ENCODE measurements at places on chromosomes 1 and 21.

DNA sequence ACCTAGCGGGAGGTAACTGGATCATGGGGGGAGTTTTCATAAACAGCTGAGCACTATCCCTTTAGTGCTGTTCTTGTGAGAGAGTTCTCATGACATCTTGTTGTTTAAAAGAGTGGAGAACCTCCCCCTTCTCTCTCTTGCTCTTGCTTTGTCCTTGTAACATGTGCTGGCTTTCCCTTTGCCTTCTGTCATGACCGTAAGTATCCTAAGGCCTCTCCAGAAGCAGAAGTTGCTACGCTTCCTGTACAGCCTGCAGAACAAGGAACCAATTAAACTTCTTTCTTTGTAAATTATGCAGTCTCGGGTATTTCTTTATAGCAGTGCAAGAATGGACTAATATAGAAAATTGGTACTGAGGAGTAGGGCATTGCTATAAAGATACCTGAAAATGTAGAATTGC, 515.6 kb downstream of the NEGR1 start:
- no peak for DNase-seq

- no peak for DNase-seq
Measured at GRCh38 chr1:3034162-3034561, 12.9 kb downstream of the ACTRT2 start.

- no peak for DNase-seq
Measured at GRCh38 chr1:23701996-23702395, 10.4 kb downstream of the RPL11 start.

GRCh38 chr1:150761801-150762200, 3.8 kb downstream of the CTSS start:
- DNase-seq = no peak

GRCh38 chr1:47948126-47948525, 49.1 kb downstream of the TRABD2B start:
- peak; percentile 3 for DNase-seq

GRCh38 chr21:18499761-18500376, 96.3 kb upstream of the TMPRSS15 start:
- DNase-seq = peak; percentile 53

DNA sequence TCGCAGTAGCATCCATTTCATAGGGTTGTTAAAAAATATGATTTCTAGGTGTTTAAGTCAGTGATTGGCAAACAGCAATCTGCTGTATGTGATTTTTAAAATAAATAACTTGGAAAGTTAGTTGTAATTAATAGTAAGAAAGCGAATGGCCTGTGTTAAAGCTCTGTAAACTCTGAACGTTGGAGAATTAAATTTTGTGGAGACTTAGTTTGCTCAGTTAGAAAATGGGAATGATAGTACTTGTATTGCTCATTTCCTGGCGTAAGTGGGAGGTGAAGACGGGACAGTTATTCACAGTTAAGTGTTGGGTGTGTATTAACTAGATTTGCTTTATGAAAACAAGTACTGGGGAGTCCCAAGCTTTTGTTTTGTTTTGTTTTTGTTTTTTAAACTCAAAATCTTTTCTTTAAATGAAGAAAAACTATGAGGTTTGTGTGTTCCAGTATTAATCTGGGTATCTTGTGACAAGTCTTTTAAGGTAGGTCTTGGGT, 995 bp downstream of the CACYBP start:
- DNase-seq = peak; percentile 30

- peak; percentile 93 for DNase-seq
Measured at GRCh38 chr1:23169727-23170335, 1.2 kb upstream of the LUZP1 start.

GRCh38 chr1:7429290-7429689, 341.8 kb upstream of the VAMP3 start:
- DNase-seq = no peak

DNA sequence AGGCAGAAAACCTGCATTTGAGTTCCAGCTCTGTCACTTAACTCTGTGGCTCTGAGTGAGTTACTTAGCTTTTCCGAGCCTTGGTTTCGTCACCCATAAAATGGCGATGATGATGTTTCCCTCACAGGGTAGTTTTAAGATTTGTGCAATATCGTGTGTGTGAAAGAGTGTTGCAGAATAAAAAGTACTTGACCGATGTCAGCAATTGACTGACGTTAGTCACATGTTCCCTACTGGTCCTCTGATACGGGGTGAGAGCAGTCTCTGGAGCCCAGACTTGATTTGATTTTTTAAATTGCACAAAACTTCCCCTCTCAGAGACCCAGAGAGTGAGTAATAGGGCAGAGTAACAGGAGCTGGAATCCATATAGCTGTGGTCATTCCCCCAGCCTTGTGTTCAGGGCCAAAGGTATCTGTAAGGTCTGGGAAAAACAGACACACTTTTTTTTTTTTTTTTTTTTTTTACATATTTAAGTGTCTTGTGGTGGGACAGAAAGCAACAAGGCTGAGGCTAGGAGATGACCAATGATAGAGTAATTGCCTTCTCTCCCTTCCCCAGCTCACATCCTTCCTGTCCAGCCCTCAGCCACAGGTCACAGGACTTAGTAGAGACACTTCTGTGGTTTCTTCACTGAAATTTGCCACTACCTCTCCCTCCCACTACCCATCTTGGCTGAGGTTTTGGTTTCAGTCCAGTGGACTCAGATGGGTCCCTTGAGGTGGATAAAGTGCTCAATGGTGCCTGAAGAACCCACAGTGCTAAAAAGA, 2.0 kb downstream of the FCER1G start:
- peak; percentile 95 for DNase-seq

- DNase-seq = no peak
Measured at GRCh38 chr1:194167956-194168640, 981.7 kb upstream of the B3GALT2 start.

- DNase-seq = peak; percentile 72
Measured at GRCh38 chr1:211323156-211324063, 3.2 kb upstream of the TRAF5 start.

DNA sequence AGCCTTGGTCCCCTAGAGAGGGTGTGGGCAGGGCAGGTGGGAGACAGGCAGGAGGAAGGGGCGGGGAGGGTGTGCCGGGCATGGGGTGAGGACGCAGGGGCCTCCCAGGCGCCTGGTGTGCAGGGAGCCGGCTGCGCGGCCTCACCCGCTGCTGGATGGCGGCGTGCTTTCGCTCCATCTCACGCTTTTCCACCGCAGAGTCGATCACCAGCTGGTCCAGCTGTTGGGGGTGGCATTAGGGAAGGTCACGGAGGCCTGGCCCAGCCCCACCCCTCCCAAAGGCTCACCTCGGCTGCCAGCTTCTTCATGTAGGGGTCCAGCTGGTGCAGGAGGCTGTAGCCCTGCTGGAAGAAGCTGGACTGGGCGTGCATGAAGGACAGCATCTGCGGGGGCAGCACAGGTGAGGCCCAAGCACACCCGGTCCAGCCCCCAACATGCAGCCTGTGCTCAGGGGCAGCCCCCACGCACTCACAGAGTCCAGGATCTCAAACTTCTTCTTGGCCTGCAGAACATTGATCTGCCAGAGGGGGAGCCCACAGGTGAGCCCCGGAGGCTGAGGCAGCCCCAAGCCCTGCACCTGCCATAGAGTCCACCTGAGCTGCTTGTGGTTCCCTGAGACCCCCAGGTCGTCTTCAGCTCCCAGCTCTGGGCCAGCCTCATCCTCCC, 7.9 kb downstream of the ACAP3 start:
- DNase-seq = no peak

- DNase-seq = peak; percentile 66
Measured at GRCh38 chr1:206583707-206584648, 28.3 kb downstream of the EIF2D start.

- no peak for DNase-seq
Measured at GRCh38 chr1:227532019-227532619, 31.2 kb upstream of the ZNF678 start.

- peak; percentile 90 for DNase-seq
Measured at GRCh38 chr21:38853421-38853919, 47.7 kb downstream of the ETS2 start.

- peak; percentile 74 for DNase-seq
Measured at GRCh38 chr1:201408176-201408833, 9.2 kb upstream of the LAD1 start.

- peak; percentile 4 for DNase-seq
Measured at GRCh38 chr1:117886101-117886795, 43.2 kb downstream of the GDAP2 start.

DNA sequence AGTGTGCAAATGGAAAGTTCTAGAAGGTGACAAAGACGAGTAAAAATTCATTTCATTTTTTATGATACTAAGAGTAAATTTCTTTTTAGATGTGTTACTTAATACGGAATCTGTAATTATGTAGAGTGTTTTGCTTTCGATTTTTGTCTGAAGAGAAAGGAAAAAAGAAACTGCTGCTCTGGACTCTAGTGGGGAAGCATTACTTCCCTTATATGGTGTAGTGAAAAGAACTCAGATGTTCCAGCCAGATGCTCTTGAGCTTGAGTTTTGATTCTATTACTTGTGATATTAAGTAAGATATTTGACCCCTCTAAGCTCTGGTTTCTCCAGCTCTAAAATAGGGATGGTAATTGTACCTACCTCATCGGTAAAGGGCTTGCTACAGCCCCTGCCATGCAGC, 12.2 kb upstream of the GPR161 start:
- DNase-seq = no peak

- no peak for DNase-seq
Measured at GRCh38 chr1:20386323-20387081, 95.8 kb downstream of the VWA5B1 start.

GRCh38 chr1:56189946-56190805, 389.2 kb downstream of the PLPP3 start:
- DNase-seq = peak; percentile 19

GRCh38 chr1:223143537-223144248, 645 bp upstream of the TLR5 start:
- no peak for DNase-seq

Measured in mesenchymal stem cell (in vitro differentiated cells and primary cell).